ENCODE measurements at places on chromosomes 3 and 15.

- DNase-seq: no peak
Observed at GRCh38 chr3:56868706-56869105, 67.0 kb upstream of the ARHGEF3 start.

DNA sequence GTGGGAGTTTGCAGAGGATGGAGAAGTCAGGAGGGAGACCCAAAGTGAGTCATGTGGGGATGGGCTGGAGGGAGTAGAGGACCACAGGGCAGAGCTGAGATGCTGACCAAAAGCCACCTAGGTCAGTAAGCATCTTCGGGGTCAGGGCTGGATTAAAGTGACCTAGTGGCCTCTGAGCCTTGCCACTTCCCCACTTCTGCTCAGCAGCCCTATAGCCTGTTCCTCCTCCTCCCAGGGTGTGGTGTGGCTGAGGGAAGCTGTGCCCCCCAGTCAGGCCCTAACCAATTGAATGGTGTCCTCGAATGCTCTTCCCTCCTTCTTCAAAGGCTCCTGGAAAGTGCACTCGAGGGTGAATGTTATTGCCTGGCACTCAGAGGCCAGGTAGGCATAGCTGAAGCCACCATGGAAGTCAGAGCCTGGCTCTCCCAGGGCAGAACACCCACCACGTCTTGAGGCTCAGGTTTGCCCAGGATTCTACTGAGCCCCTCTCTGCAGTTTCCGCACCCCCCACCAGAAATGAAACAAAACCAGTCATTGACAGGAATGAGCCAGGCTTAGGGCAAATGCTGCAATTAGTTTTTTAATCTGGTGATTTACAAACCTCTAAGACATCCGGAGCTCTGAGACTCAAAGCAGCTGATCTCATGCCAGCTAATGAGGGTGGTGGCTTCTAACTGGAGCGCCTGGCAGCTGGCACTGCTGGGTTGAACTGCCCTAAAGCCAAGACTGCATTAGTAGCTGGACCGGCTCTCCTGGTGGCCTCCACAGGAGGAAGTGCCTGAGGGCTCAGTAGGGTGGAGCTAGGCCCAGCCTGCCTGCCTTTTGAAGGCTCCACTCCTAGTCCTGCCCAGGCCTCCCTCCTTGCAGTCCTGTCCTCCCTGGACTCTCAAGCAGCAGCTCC is 26.0 kb upstream of the VIPR1 start:
- DNase-seq: no peak

- DNase-seq: no peak
Observed at GRCh38 chr3:45145681-45146614, at the start of gene CDCP1. TSS of gene CDCP1 (minus strand) at chr3:45146378. CDS start at chr3:45146287, 91 bp downstream.

GRCh38 chr15:65420975-65421359 is 1.8 kb downstream of the IGDCC4 start:
- no peak for DNase-seq

- DNase-seq: no peak
Observed at GRCh38 chr3:116399701-116400226, 45.5 kb downstream of the LSAMP start.

- peak; percentile 18 for DNase-seq
Observed at GRCh38 chr3:149174901-149175300, 45.5 kb downstream of the HPS3 start.

DNA sequence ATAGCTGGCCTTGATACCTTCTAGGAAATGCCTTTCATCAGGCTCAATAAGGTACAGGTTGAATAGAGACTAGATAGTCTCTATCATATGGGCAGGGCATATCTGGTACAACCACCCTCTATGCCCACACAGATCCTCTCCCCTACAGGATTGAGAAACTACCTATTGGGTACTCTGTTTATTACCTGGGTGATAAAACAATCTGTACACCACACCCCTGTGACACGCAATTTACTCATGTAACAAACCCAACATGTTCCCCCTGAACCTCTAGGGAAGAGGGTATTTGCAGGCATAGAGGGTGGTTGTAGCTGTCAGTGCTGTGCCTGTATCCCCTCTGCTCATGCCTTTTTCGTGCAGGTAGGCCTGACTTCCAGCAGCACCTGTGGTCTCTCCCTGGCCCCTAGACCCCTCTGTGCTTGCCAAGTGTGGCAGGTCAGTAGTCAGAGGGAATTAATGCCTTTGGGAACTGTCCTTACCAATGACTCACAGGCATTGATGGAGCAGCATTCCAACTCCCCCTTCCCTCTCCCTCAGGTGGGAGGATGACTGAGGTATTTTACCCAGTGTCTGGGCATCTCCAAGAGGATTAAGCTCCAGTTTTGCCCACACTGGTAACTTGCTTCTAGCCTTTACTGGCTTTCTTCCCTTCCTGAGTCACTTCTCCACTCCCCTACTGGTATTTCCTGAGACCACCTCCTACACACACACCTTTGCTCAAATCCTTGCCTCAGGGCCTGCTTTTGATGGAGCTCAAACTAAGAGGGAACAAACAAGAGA is 18.3 kb downstream of the CLSTN2 start:
- DNase-seq: no peak

- DNase-seq: no peak
Observed at GRCh38 chr3:41033956-41034519, 165.3 kb upstream of the CTNNB1 start.

GRCh38 chr3:132870541-132870940 is 148.3 kb upstream of the NPHP3 start:
- no peak for DNase-seq

GRCh38 chr15:68640791-68641331 is 62.1 kb downstream of the CORO2B start:
- no peak for DNase-seq

DNA sequence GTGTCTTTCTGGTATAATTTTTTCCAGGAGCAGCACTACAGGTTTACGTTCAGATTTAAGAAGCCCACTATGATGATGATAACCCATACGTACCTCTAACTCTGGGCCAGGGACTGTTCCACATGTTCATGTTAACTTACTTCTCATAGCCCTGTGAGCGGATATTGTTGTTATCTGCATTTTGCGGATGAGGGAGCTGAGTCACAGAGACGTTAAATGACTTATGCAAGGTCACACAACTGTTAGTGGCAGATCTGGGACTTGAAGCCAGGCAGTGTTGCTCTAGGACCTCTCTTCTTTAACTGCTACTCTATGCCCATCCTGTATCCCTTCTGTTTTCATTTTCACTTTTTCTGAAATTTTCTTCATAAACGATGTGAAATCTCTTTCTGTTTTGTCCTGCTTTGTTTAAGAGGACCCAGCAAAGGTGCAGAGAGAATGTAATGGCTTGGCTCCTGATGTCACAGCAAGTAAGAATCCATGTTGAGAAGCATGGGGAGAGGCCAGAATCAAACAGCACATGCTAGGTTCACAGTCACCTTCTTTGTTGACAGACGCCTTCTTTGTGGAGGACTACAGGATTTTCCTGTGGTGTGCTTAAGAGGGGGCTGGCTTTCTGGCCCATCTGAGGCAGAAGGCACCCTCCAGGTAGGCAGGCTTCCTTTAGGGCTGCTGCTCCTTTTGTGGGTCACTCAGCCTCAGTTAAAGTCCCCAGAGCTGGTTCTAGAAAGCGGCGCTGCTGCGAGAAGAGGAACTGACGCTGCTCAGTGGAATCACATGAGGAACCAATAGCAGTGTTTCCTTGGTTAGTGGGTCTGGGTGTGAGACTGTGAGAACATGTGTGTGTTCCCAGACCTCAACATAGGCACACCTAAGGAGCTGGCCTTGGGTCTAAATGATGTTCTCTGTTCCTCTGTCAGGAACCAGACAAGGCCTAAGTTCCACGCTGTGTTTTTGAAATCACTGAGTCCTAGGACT is 121.6 kb downstream of the TMEM108 start:
- no peak for DNase-seq

- DNase-seq: no peak
Observed at GRCh38 chr3:32502946-32503286, 264 bp upstream of the CMTM6 start.

- no peak for DNase-seq
Observed at GRCh38 chr3:78879295-78879860, 888.4 kb downstream of the ROBO1 start.

DNA sequence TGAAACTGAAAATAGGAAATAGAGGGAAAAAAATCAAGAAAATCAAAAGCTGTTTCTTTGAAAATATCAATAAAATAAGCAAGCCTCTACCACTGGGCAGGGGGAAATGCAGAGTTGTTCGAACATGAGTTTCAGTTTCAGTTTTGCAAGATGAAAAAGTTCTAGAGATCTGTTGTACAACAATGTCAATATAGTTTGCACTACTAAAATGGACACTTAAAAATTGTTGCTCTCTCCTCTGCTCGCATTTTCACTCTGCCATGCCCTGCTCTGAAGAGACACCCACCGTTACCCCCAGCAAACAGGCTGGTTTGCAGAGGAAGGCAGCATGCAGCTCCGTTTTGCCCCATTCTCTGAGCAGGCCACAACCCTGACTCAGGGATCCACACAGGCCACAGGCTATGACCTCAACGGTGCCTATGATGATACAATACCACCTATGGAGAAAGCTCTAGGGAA is 64.5 kb downstream of the ZNF148 start:
- DNase-seq: no peak
